ENCODE measurements at places on chromosomes 2 and 18. TPM values are rescaled to one million over a fixed set of nuclear protein-coding genes. Genes with fewer than 3 reads are reported as not detected.

DNA sequence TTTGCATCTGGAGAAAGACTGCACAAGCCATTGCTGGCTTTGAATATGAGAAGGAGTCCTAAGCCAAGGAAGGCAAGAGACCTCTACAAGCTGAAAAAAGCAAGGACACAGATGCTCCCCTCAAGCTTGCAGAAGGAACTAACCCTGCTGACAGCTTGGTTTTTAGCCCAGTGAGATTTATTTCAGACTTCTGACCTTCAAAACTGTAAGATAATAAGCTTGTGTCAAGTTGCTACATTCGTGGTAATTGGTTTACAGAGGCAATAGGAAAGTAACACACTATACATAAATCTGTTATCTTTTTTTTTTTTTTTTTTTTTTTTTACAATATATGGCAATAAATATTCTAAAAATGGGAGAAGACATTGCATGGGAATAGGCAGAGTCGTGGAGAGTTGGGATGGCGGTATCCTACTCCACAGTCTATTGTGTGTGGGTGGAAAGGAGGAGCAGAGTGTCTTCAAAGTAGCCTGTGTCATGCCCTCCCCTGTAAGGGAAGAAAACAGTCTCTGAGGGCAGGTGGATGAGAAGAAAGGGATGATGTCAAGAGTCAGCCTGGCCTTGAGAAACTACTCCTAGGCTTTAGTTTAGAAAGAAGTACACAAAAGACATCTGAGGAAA, 196.9 kb downstream of the THSD7B start:
- DNase-seq = no peak

DNA sequence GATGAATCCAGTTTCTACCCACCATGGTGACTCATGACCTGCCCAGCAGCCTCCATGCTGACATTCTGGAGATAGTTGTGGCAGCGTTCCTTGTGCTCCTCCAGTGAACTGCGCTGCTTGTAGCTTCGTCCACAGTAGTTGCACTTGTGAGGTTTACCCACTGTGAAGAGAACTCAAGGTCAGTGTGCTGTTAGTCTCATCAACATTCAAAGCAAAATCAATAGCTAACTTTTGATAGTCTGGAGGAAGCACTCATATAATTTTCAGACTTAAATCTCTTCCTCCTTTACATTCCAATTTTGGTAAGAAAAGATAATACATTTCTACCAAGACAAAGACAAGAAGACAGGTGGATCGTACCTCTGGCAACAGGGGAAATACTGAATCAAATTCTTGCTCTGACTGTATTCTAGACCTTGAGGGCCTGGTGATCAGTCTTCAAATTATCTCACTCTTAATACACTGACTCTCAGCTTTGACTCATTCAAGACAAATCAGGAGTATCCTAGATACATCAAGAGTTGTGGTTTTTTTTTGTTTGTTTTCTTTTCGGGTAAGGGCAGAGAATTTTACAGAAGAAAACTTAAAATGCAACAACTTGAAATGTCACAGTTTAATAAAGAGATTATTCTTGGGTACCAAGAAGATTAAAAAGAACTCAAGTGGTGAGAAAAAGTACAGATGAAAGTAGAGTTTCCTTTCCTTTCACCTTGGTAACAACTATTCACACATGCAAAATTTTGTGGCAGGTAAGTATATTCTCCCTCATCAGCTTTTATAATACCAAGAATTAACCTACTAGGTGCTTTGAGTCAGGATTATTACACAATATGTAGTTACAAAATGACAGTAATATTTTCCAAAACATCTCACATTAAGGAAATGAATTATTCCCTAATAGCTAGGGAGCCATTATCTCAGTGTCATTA, 129.2 kb downstream of the IKZF2 start:
- no peak for DNase-seq

DNA sequence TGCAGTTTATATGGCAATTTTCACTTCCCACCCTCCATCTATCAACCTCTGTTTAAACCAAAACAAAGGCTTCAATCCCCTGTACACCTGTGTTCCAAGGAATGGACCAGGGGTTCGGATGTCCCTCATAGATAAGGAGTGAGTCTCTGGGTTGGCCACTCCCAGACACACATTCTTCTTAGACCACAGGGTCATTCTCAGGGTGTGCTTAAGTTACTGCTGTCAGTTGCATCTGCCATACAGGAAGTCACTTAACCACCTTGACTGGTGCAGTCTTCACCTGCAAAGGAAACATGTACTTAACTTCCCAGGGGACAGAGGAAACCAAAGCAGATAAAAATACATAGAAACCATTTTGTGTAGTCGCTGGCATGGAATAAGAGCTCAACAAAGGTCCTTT, 151.0 kb upstream of the NDUFV2 start:
- DNase-seq = no peak

- DNase-seq = no peak
Observed at GRCh38 chr18:49178321-49178720, 227.6 kb upstream of the SMAD7 start.

DNA sequence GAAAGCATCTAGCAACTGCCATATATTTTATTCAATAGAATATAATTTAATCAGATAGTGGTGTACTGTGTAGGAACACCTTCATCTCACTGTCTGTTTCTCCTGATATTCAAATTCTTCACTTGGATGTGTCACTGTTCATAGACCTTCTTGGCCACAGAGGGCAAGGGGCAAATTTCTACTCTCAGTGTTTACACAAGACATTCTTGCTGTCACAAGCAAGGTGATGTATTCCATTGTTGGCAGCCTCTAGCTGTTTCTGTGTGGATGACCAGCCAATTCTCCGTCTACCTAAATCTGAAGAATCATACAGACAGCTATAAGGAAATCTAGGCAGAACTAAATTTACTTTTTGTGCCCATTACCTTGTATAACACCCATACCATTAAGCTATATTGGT, 948.3 kb downstream of the CNTNAP5 start:
- no peak for DNase-seq

DNA sequence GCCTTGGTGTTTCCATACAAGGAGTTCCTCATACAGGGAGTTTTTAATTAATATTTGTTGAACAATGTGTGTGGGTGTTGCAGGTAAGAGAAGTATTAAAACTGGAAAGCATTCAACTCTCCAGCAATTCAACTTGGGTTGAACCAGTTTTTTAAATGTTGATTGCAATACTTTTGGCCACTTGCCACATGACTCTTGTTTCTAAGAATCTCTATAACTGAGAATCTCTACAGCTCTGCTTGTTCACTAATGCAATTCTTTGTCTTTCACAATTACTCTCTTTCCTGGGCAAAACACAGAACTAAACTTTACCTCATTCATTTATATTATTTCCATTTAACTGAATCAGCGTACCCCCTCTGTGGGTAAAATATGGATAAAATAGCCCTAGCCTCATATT, 429.4 kb downstream of the ARHGAP15 start:
- DNase-seq = no peak

- DNase-seq = no peak
Observed at GRCh38 chr18:62324917-62325805, at the start of gene TNFRSF11A. Gene TNFRSF11A, plus strand, starts transcription at chr18:62325310. Its CDS starts 43 bp downstream, at chr18:62325353.

GRCh38 chr2:213199871-213200270, 48.5 kb upstream of the IKZF2 start:
- no peak for DNase-seq

GRCh38 chr2:10957391-10957790, 45.7 kb downstream of the KCNF1 start:
- DNase-seq = no peak

CGREF1 gene
- polyA plus RNA-seq = 1.8 TPM

EIF4E2 gene
- polyA plus RNA-seq = 128 TPM

Measured in muscle of arm (tissue), 14 donors.